Cortex of kidney (tissue), 1 donor: ENCODE measurements at places on chromosomes 12 and 14.

DNA sequence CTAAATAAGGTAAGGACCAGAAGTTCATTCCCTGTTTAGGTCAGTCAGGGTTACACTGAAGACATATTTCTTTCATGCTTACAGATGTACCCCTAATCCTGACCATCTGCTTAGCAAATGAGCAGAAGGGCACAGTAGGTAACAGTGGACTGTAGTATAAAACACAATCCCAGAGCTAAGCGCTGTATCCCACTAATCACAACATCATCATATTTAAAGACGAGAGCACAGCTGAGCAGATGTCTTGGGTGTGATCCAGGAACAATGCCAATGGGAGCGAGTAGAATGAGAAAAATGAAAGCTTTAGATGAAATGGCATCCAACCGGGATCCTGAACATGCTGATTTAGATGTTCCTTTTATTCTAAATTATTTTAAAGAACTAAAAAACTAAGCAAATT, 213.4 kb downstream of the CCER1 start:
- DNase-seq, result no peak

DNA sequence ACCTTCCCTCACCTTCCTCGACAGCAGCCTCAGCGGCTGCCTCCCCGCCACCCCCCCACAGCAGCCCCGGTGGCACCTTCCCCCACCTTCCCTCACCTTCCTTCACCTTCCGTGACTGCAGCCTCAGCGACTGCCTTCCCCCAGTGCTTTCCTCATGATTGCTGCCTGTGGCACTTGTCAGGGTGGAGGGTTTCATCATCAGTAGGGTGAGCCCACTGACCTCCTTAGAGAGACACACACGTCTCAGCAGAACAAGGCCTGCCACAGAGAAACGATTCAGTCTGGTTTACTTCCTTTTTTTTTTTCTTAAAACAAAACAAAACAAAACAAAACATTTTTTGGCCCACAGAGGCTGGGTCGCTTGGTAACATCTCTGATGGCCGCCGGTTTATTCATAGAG, 75.0 kb downstream of the EP400 start:
- no peak for DNase-seq

GRCh38 chr12:115813256-115813655, 464.2 kb downstream of the MED13L start:
- DNase-seq, result no peak

DNA sequence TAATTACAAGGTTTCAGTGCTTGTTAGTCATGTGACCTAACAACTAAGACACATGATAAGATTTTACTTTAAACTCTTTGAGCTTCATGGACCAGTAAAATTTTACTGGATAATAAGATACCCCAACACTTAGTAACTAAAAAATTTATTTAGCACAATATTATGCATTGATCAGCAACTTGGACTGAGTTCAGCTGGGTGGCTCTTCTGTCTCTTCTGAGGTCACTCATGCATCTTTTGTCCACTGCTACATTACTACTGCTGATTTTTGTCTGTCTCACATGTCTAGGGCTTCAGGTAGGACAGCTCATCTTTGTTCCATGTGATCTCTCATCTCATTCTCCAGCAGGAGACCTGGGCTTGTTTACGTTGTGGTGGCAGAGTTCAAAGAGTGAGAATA, 370.2 kb upstream of the TMTC1 start:
- no peak for DNase-seq

- DNase-seq, result no peak
These were observed 148.5 kb downstream of the GCH1 start for GRCh38 chr14:54754116-54754622.

DNA sequence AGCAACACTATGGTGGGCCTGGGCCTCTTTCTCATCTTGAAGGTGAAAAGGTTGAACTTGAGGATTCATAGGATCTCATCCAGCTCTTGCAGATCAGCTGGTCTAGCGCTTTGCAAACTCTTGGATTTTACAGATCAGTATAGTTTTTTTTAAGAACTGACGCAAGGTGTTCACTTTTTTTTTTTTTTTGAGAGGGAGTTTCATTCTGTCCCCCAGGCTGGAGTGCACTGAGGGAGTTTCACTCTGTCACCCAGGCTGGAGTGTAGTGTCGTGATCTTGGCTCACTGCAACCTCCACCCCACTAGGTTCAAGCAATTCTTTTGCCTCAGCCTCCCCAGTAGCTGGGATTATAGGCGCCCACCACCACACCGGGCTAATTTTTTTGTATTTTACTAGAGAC, 20.4 kb upstream of the LGMN start:
- DNase-seq, result no peak

DNA sequence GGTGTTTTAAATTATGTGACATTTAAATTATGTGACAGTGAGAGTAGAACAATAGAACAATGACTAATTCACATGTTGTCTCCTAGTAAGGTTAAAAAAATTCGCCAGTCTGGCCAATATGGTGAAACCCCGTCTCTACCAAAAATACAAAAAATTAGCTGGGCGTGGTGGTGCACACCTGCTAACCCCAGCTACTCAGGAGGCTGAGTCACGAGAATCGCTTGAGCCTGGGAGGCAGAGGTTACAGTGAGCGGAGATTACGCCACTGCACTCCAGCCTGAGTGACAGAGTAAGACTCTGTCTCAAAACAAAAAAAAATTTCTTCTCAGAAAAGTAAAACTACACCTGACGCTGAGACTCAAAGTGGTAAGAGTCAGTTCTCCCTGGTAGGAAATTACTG, 2.7 kb downstream of the CS start:
- no peak for DNase-seq

GRCh38 chr14:78970677-78971076, 800.5 kb downstream of the NRXN3 start:
- DNase-seq, result no peak

- DNase-seq, result no peak
These were observed 33.0 kb upstream of the PRMT8 start for GRCh38 chr12:3458041-3458440.

GRCh38 chr12:74441872-74442271, 95.8 kb upstream of the ATXN7L3B start:
- no peak for DNase-seq
